ENCODE measurements at places on chromosomes 6 and 20.

- DNase-seq: no peak
Observed at GRCh38 chr6:46327779-46328178, 157.0 kb upstream of the ENPP5 start.

DNA sequence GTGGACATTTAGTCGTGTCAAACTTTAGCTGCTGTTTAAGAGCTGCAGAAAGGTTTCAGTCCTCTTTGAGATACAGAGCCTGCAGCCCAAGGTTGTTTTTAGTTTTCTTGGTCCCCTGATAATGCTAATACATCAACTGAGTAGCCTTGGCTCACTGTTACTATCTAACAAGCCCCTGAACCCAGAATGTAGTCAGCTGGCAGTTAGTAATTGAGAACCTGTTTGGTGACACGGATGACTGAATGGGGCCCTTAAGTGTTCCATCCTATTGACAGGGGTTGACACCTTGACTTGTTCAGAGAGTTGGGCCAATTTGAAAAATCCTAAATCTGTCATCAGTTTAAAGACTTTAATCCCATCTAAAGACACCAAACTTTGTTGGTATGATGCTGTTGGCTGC lies 2.8 kb downstream of the RTN4IP1 start:
- DNase-seq: no peak

DNA sequence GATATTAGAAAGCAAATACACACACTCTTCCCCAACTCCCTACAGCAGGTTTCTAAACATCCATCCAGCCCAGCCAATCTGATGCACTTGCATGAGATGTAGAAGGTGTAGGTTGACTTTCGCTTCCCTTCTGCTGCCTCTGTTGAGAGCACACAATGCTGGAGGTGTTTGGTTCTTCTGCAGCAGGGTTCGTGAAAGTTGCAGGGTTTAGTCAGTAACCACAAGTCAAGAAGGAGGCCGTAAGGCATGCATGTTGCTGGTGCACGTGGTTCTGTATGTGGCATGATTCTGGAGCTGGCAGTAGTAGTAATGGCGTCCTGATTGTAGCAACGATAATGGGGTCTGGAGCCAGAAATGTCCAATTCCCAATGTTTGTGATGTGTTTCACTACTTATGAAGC lies 53.0 kb downstream of the DEK start:
- DNase-seq: no peak

DNA sequence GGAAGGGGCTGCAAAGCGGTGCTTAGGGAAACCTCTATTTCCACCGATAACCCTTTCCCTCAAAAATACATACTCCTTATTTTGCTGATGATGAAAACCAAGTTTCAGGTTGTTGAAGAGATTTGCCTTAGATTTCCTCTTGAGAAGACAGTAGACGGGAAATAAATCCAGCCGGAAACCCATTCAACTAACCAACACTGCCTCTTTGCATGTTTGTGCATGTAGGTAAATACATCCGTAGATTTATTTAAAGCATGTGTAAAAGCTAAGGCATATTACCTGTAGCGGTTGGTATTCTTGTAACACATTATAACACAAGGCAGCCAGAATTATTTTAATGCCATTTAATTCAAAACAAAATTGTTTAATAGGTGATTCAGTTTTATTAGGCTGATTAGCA lies 136.3 kb upstream of the SLC22A23 start:
- DNase-seq: peak; percentile 58

DNA sequence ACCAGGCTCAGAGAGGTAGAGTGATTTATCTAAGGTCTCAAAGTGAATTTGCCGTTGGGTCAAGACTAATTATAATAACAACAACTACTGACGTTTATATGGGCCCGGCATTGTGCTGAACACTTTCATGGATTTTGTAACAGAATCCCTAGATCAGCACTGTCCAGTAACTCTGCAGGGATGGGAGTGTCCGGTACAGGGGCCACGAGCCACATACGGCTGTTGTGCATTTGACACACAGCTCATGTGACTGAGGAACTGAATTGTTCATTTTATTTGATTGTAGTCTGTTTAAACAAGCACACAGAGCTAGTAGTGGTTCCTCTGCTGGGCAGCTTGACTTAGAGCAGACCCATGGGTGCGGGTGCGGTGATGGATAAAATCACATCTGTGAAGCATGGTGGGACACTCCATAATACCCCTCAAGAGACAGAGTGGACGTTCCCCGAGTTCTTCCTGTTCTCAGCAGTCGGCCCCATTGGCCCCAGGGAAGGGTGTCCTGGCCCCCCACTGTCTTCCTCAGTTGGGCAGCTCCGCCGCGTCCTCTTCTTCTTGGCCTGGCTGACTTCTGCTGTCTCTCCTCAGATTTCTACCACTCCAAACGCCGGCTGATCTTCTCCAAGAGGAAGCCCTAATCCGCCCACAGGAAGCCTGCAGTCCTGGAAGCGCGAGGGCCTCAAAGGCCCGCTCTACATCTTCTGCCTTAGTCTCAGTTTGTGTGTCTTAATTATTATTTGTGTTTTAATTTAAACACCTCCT lies 6.8 kb downstream of the CDKN1A start:
- no peak for DNase-seq

Data from keratinocyte (primary cell).